ENCODE measurements at places on chromosomes 7 and 10. TPM values are rescaled to one million over a fixed set of nuclear protein-coding genes. Genes with fewer than 3 reads are reported as not detected.
A peak's percentile ranks its signal among the peaks of the same experiment; 100 is the strongest.

The HECTD2 gene
- total RNA-seq = 4.4 TPM

GRCh38 chr7:157009170-157009777 is 1.2 kb downstream of the MNX1 start:
- no peaks in the 10 kb centered on the region for H3K36me3 ChIP-seq
- no peak overlapping the region for H3K27ac ChIP-seq
- peaks cover 21% of the 10 kb centered on the region for H3K4me1 ChIP-seq
- DNase-seq = no peak
- peaks cover 45% of the 10 kb centered on the region for H3K27me3 ChIP-seq

DNA sequence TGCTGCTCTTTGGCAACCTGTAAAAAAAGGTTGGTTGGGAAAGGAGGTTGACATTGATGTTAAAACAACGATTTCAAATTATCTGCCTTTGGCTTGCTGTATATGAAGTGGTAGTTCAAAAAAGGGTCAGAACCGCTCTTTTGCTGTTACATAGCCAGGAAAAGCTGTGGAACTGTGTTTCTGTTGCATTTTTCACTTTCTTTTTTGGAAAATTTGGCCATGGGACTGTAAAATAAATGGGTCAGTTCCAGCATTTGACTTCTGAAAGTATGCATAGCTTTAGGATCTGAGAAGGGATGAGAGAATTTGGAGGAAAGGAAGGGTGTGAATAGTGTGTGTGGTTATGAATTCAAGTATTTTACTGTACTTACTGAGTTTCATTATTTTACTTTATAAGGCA is 7.3 kb downstream of the AUTS2 start:
- H3K27ac ChIP-seq = no peak overlapping the region
- H3K36me3 ChIP-seq = no peaks in the 10 kb centered on the region
- no peak overlapping the region for H3K4me3 ChIP-seq

The GDF2 gene
- 26.9 TPM for total RNA-seq

The AGAP5 gene
- 3.3 TPM for total RNA-seq

GRCh38 chr10:72638586-72639440 is 12.9 kb upstream of the MICU1 start:
- no peaks in the 10 kb centered on the region for H3K4me1 ChIP-seq
- DNase-seq = no peak
- no peaks in the 10 kb centered on the region for H3K36me3 ChIP-seq
- H3K4me3 ChIP-seq = no peak overlapping the region
- no peaks in the 10 kb centered on the region for H3K27me3 ChIP-seq

- H3K4me3 ChIP-seq = no peak overlapping the region
- H3K27me3 ChIP-seq = peaks cover 6% of the 10 kb centered on the region
- DNase-seq = no peak
- no peaks in the 10 kb centered on the region for H3K36me3 ChIP-seq
These were observed 188.5 kb downstream of the ADRA2A start for GRCh38 chr10:111265341-111265740.

- H3K27ac ChIP-seq = no peak overlapping the region
- no peak overlapping the region for H3K4me3 ChIP-seq
- DNase-seq = no peak
- no peaks in the 10 kb centered on the region for H3K36me3 ChIP-seq
These were observed 19.6 kb downstream of the FRMPD2 start for GRCh38 chr10:48254750-48255512.

The MYOZ1 gene
- total RNA-seq = 0.17 TPM

GRCh38 chr7:78576236-78576635 is 777.7 kb downstream of the PHTF2 start:
- H3K4me1 ChIP-seq = no peaks in the 10 kb centered on the region
- H3K27ac ChIP-seq = no peak overlapping the region
- no peak overlapping the region for H3K4me3 ChIP-seq
- H3K27me3 ChIP-seq = no peaks in the 10 kb centered on the region

The NRAP gene
- total RNA-seq = 0.05 TPM

DNA sequence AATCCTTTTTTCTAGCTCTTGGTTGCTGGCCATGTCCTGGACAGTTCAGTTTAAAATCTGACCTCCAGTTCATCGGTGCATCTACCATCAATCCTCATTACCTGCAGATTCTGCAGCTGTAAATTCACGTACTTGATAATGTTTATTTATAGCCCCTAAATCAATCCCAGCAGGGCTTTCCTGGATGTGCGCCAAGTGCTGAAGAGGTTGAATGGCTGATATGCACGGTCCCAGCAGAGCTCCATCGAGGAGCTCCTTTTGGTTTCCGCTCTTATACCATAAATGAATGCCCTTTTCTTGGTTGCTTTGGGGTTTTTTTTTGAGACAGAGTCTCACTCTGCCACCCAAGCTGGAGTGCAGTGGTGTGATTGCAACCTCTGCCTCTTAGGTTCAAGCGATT is 91.2 kb upstream of the CCZ1B start:
- no peaks in the 10 kb centered on the region for H3K27me3 ChIP-seq
- no peak overlapping the region for H3K4me3 ChIP-seq
- no peaks in the 10 kb centered on the region for H3K36me3 ChIP-seq
- H3K27ac ChIP-seq = no peak overlapping the region

- H3K36me3 ChIP-seq = no peaks in the 10 kb centered on the region
- no peaks in the 10 kb centered on the region for H3K4me1 ChIP-seq
- H3K27me3 ChIP-seq = no peaks in the 10 kb centered on the region
These were observed 164.9 kb upstream of the RHOBTB1 start for GRCh38 chr10:61108915-61109314.

The PTN gene
- 0.50 TPM for total RNA-seq

DNA sequence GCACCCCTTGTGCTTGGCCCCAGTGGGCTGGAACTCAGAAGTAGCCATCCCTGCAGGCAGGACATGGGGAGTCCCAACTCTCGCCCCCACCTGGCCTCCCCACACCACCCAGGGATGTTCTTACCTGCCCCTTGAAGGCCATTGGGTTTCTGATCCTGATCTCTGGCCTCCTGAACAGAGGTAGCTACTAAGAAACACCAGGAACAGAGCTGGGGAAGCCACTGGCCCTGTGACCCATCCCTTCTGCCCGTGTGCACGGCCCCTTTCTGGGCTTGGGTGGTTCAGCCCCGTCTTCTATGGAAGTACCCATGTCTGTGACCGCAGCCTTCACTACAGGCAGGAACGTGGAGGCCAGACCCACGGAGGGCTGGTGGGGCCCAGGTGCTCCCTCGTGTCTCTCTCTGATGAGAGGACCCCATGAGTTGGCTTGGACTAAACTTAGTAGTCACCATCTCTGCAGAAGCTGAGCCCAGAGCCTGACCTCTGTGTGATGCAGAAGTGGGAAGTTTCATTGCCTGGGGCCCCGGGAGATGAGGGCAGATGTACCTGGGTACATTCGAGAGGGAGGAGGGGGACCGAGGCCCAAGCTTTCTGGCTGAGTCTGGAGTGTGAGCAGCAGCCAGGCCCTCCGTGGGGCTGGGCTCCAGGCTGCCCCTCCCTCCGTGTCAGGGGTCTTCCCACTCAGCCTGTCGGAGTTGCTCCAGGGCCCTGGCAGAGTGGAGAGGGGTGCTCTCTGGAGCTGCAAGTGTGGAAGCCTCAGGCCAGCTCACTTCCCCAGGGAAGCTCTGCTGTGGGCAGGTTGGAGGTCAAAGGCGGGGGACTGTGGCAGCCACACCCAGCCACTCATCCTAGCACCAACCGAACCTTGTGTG is 81.0 kb downstream of the MKI67 start:
- H3K4me1 ChIP-seq = no peaks in the 10 kb centered on the region
- H3K4me3 ChIP-seq = no peak overlapping the region
- DNase-seq = no peak
- H3K27ac ChIP-seq = no peak overlapping the region
- H3K27me3 ChIP-seq = no peaks in the 10 kb centered on the region

DNA sequence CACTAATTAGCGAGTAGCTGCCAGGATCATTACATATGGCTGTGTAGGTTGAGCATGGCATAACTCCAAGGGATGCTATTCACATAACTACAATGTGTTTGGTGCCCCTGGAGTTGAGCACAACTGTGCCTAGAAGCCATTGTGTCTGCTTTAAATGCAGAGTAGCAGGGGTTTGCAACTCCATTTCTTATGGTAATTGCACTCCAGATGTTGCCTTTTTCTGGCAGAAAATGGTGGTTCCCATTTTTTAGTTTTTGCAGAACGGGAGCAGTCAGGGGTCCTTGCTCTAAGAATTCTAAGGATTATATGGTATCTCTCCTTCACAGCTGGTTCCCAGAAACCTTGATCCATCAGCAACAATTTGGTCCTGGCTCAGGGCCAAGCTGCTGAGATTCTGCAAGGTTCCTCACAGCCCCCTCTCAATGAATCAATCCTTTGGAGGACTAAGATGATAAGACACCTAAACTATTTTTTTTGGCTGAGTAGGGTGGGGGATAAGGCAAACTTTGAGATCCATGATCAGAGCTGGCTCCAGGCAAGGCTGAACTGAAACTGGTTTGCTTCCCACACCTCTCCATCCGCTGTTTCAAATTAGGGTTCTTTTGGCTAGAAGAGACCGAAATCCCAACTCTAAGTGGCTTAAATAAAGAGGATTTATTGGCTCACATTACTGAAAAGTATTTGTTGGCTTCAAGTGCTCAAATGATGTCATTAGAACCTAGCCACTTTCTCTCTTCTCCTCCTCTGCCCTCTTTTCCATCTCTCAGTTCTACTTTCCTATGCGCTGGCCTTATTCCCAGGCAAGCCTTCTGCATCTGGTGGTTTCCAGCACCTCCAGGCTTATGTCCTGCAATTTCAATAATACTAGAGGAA is 97.5 kb upstream of the CCDC6 start:
- no peak overlapping the region for H3K4me3 ChIP-seq
- DNase-seq = no peak
- no peak overlapping the region for H3K27ac ChIP-seq

- H3K27me3 ChIP-seq = no peaks in the 10 kb centered on the region
- H3K4me1 ChIP-seq = peaks cover 7% of the 10 kb centered on the region
- peak within 1 kb of the TSS; percentile 84 for H3K4me3 ChIP-seq
- H3K27ac ChIP-seq = peak within 1 kb of the TSS; percentile 81
These were observed at the start of gene PCGF6 for GRCh38 chr10:103350517-103351260. PCGF6 (minus strand) TSS chr10:103351140; CDS start chr10:103351066, 74 bp downstream.

GRCh38 chr10:102779680-102780526 is 36.2 kb downstream of the WBP1L start:
- peak overlapping the region; percentile 97 for H3K27ac ChIP-seq
- no peaks in the 10 kb centered on the region for H3K27me3 ChIP-seq
- no peak for DNase-seq

GRCh38 chr7:136997735-136998134 is 129.3 kb downstream of the CHRM2 start:
- DNase-seq = no peak
- no peaks in the 10 kb centered on the region for H3K4me1 ChIP-seq
- no peaks in the 10 kb centered on the region for H3K36me3 ChIP-seq
- no peaks in the 10 kb centered on the region for H3K27me3 ChIP-seq
- H3K4me3 ChIP-seq = no peak overlapping the region
- H3K27ac ChIP-seq = no peak overlapping the region
